Activated gamma-delta T cell (primary cell): ENCODE measurements at places on chromosomes 4 and X.
A peak's percentile ranks its signal among the peaks of the same experiment; 100 is the strongest.

GRCh38 chr4:8427262-8427661 is 13.3 kb downstream of the ACOX3 start:
- DNase-seq, result no peak

- no peak for DNase-seq
These were observed 96.2 kb downstream of the UGT8 start for GRCh38 chr4:114694770-114695169.

GRCh38 chr4:1579901-1580691 is 104.0 kb downstream of the FAM53A start:
- DNase-seq, result peak; percentile 89

- no peak for DNase-seq
These were observed 7.0 kb downstream of the ENOX2 start for GRCh38 chrX:130896026-130896425.

- DNase-seq, result no peak
These were observed 2.3 kb upstream of the UBA1 start for GRCh38 chrX:47191331-47191730.

DNA sequence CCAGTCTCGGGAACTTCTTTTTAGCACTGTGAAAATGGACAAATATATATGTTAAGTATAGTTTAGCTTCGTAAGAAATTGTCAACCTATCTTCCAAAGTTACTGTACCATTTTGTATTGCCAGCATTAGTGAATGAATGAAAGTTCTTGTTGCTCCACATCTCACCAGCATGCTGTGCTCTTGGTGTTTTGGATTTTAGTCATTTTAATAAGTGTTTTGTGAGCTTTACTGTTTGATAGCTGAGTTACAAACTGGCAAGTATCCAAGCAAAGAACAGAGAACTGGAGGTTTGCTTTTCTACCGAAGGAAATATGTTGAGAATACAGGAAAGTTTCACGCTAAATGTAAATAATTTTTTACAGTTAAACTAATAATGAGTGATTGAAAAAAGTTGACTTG is 33.0 kb downstream of the SNCA start:
- no peak for DNase-seq

- no peak for DNase-seq
These were observed 36.1 kb downstream of the ZBTB49 start for GRCh38 chr4:4326166-4326565.

DNA sequence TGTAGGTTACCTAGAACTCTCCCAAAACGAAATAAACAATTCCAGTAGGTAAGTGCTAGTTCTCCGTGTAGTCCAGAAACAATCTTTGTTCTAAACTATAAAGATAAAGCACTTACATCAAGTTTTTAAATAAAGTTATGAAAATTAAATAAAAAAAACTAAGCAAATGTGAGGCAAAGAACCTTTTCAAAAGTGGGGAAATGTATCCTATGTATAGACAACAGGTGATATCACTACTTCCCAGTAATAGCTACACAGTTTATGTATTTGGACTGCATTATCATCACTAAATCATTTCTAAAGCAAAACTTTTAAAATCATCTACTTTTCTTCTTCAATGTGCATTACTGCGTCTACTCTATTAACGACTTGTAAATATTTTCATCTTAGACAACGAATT is 2.0 kb downstream of the YTHDC1 start:
- no peak for DNase-seq

- DNase-seq, result no peak
These were observed 538.2 kb downstream of the DMD start for GRCh38 chrX:32673193-32673592.
